Activated CD8-positive, alpha-beta memory T cell treated with anti-CD3 and anti-CD28 coated beads for 1 hour (primary cell): ENCODE measurements at places on chromosomes 3 and 15.
A peak's percentile ranks its signal among the peaks of the same experiment; 100 is the strongest.

DNA sequence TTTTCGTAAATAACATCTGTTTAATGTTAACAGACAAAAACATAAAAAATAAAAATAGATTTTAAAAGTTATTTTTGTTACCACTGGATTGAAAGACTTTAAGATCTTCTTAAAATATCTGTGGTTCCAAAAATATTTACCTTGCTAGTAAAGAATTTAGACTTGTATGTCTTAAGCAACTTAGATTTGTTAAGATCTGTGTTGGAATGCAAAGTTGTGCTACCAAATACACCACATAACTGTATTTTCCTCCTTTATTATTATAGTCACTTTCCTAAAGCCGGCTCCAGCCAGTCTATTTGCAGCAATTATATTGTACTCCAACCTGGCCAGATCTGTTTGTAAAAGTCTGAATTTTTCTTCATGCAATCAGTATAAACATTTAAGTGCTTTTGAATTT lies 63.7 kb downstream of the SPRED1 start:
- DNase-seq, result no peak

DNA sequence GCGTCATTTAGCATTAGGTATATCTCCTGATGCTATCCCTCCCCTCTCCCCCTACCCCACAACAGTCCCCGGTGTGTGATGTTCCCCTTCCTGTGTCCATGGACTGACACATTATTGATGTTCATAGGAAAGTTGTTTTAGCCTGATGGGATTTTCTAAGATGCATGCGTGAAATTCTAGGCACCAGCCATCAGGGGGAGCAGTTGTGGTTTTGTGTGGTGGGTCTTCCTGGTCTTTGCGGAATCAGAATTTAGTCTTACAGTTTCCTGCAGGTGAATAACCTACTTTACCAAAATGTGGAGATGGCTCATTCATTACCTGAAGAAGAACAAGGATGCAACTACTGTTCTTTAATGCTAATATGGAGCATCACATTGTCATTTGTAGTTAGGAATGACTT lies 455.0 kb upstream of the THBS1 start:
- DNase-seq, result no peak

DNA sequence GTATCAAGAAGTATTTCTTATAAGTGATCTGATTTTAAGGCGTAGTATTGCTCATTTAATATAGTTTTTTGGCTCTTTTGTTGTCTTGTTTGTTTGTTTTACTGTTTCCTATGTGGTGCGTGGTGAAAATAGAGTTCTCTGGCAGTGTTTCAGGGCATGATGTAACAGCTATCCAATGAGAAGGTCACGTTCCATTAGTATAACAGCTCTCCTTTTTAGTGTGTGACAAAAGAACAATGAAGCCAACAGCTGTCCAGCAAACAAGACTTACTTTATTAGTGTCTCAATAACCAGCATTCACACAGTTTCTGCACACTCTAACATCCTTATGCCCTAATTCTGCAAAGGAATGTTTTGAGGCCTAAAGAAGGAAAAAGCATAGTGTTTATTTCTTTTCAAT lies 127.9 kb downstream of the SLC25A26 start:
- DNase-seq, result no peak

DNA sequence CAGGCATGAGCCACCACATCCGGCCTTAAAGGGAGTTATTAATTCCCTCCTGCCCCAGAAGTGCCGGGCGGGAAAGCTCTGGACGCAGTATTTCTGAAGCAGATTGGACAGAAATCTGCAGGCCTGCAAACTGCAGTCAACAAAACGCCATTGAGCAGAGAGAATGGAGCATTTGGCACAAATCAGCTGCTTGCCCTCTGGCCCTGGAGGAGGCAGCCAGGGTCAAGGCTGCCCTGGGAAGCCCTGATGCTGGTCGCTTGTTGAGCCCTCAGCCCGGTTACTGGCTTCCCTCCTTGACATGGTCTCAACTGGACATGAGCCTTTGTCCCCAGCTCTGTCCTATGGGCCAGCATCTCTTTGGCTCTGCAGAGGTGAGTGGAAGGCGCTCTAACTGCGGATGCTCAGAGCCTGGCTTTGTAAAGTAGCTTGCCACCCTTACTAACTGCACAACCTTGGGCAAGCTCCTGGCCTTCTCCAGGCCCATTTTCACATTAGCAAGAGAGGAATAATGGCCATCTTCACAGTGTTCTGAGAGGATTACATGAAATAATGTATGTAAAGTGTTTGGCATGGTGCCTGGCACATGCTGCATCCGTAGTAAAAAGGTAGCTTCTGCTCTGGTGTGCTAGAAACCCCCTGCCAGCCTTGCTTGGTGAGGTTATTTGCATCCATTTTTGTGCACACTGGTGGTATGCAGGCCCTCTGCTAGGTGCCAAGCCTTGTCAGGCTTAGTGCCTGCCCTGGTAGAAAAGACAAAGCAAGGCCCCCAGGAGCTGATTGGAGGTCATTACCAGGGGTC lies 4.1 kb downstream of the SEMA4B start:
- no peak for DNase-seq

- DNase-seq, result no peak
Observed at GRCh38 chr3:4409415-4409814, 57.7 kb downstream of the SUMF1 start.

DNA sequence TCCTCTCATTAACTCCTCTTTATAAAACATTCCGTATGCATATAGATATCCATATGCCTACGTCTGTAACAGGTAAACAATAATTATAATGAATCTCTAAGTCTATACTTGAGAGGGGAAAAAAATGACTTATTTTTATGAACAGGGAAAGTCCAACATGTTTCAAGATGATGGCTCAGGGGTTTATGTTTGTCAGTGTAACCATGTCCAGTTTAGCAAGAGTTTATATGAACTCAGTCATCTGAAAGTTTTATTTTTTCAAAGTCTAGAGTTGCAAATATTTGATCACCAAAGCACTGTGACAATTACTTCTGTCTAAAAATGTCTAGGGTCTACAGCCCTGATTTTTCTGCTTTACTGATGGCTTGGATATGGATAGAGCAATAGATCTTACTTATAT lies 559.4 kb upstream of the KCNMB2 start:
- no peak for DNase-seq

- no peak for DNase-seq
Observed at GRCh38 chr3:138987181-138987580, 18.9 kb downstream of the PRR23A start.

GRCh38 chr3:107387555-107387954 lies 10.3 kb downstream of the CCDC54 start:
- DNase-seq, result no peak

DNA sequence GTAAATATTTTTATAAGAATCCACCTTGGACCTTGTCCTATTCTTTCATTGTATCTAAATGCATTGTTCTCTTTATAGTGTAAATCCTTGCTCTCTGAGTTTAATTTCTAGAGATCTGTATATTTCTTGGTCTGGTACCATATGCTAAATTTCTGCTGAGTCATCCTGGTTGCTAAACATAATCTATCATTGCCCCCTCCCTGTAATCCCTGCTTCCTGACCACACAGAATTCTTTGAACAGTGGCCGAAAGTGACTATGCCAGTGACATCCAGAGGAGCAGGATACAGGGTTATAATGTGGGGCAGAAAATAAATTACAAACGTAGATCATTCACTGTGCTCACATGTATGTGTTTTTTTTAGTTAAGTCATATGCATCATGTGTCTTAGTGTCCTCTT lies 143.1 kb downstream of the DIPK2A start:
- no peak for DNase-seq

DNA sequence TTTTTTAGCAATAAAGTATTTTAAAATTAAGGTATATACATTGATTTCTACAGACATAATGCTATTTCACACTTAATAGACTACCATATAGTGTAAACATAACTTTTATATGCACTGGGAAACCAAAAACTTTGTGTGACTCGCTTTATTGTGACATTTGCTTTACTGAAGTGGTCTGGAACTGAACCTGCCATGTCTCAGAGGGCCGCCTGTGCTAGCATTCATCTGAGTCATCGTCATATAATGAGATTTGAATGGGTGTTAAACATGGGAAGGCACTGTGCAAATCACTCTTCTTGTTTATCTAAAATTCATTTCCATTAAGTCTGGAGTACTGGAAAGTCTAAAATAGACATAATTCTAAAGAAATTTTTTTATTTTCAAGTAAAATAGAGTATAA lies 12.9 kb downstream of the EIF2AK4 start:
- no peak for DNase-seq

GRCh38 chr3:31565288-31565687 lies 32.6 kb downstream of the STT3B start:
- DNase-seq, result no peak

GRCh38 chr3:149512073-149512782 lies 37.7 kb downstream of the TM4SF4 start:
- no peak for DNase-seq

DNA sequence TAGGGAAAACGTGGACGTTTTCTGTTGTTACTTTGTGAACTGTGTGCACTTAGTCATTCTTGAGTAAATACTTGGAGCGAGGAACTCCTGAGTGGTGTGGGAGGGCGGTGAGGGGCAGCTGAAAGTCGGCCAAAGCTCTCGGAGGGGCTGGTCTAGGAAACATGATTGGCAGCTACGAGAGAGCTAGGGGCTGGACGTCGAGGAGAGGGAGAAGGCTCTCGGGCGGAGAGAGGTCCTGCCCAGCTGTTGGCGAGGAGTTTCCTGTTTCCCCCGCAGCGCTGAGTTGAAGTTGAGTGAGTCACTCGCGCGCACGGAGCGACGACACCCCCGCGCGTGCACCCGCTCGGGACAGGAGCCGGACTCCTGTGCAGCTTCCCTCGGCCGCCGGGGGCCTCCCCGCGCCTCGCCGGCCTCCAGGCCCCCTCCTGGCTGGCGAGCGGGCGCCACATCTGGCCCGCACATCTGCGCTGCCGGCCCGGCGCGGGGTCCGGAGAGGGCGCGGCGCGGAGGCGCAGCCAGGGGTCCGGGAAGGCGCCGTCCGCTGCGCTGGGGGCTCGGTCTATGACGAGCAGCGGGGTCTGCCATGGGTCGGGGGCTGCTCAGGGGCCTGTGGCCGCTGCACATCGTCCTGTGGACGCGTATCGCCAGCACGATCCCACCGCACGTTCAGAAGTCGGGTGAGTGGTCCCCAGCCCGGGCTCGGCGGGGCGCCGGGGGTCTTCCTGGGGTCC lies at the start of gene TGFBR2:
TSS of gene TGFBR2 (plus strand) at position 301 of the 731 bp plus-strand sequence. CDS start at position 584, 283 bp downstream.
- peak; percentile 66 for DNase-seq

DNA sequence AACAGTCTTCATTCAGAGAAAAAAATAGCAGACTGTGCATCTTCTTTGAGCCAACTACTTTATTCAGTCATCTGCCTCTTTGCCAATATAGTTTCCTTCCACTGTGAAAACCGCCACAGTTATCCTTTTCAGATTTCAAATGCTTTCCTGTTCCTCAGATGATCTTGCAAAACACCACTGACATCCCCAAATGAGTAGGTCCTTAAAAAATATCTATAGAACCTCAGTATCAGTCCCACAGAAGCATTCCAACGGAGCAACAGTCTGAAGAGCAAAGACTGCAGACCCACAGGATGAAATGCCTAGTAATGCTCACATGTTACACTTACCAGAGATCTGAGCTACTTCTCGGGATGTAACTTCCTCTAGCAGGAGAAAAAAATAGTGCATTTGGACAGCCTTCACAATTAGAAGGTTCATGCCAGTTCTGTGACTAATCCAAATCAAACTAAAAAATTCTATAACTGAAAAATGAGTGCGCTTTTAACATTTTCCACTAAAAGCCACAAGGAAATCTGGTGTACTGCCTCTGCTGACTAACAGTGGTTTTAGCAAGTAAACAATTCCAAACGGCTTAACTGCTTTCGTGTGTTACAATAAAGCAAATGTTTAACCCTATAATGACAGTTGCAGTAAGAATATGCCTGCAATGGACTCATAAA lies at the start of gene ANKRD28:
TSS of gene ANKRD28 (minus strand) at position 338 of the 662 bp plus-strand sequence. CDS start 1,458 bp downstream, outside the sequence.
- no peak for DNase-seq

DNA sequence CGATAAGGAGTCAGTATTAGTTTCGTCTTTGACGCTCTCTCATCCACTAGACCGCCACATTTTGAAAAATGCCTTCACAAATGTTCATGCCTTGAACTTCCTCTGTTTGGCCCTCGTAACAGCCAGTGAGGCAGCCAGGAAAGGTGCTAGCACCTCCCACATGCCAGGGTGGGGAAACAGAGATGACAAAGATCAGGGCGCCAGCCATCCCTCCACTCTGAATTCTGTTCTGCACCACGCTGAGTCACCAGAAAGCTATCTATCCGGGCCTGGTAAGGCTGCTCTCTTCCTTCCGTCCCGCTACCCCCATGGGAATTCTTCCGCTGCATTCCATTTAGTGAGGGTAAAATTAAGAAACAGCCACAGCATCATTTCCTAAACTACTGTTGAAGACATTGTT lies 31.3 kb upstream of the BCL2L10 start:
- DNase-seq, result no peak

DNA sequence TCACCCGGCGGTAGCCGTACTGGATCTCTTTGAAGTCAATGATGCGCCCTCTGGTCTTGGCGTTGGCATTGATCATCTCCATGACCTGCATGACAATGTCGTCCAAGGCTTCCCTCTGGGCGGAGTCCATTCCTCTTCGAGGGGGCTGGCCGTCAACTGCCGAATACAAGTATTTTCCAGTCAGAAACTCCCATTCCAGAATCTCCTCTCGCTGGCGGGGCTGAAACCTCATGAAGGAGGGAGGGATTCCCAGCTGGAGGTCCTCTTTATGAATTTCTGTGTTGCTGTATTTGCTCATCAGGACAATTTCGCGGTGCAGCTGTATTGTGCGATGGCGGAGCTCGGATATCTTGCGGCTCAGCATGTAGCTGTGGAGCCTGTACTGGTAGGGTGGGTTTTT lies 73.4 kb downstream of the CHSY1 start:
- no peak for DNase-seq

- no peak for DNase-seq
Observed at GRCh38 chr15:69224383-69224782, 63.9 kb downstream of the GLCE start.

- no peak for DNase-seq
Observed at GRCh38 chr3:123546133-123546755, 38.6 kb downstream of the HACD2 start.

GRCh38 chr3:67602816-67603215 lies 51.6 kb downstream of the SUCLG2 start:
- DNase-seq, result no peak

- no peak for DNase-seq
Observed at GRCh38 chr15:75170711-75171341, 30.9 kb upstream of the C15orf39 start.

- DNase-seq, result no peak
Observed at GRCh38 chr3:48402281-48402732, 27.6 kb downstream of the PLXNB1 start.

DNA sequence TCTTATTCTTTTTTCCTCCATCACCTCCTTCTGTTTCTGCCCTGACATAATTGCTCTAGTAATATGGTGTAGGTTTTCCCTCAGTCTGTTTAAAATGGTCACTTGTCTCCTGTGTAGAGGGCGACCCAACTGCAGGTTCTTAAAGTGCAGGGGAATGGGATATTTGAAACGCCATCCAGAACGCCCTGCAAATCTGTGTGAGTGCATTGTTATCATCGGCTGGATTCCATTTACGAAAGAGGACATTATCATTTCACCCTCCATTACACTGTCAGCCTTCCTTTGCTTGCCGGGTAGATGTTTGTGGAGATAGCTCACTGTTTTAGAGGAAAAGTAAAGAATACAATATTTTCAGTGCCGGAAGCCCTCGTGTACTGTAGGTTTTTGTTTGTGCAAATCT lies 354.0 kb downstream of the LRTM1 start:
- no peak for DNase-seq

- DNase-seq, result no peak
Observed at GRCh38 chr3:153633407-153633806, 471.4 kb downstream of the RAP2B start.

GRCh38 chr3:133970916-133971315 lies 58.8 kb downstream of the SLCO2A1 start:
- no peak for DNase-seq

- DNase-seq, result no peak
Observed at GRCh38 chr3:140809316-140809715, 131.5 kb downstream of the TRIM42 start.

- DNase-seq, result no peak
Observed at GRCh38 chr3:103794656-103795055, 1359.8 kb downstream of the ZPLD1 start.
